ENCODE measurements at places on chromosomes 5 and 9.

DNA sequence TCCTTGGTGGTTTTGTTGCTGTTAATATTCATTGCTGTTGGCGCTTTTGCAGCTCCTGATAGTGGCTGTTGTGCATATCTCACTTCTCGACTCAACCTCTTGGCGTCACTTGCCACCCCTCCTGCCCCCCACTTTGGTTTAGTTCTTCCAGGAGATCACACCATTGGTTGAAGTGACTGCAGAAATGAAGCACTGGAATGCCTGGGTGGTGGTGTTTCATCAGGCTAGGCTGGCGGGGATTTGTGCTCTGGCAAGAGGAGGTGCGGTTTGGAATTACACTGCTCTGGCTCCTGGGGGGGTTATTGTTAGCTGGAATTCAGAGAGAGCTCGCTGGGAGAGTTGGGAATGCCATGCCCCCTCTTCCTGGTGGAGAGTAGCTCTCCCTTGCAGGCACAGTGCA, 11.5 kb downstream of the PRRC2B start:
- DNase-seq, result peak; percentile 48

DNA sequence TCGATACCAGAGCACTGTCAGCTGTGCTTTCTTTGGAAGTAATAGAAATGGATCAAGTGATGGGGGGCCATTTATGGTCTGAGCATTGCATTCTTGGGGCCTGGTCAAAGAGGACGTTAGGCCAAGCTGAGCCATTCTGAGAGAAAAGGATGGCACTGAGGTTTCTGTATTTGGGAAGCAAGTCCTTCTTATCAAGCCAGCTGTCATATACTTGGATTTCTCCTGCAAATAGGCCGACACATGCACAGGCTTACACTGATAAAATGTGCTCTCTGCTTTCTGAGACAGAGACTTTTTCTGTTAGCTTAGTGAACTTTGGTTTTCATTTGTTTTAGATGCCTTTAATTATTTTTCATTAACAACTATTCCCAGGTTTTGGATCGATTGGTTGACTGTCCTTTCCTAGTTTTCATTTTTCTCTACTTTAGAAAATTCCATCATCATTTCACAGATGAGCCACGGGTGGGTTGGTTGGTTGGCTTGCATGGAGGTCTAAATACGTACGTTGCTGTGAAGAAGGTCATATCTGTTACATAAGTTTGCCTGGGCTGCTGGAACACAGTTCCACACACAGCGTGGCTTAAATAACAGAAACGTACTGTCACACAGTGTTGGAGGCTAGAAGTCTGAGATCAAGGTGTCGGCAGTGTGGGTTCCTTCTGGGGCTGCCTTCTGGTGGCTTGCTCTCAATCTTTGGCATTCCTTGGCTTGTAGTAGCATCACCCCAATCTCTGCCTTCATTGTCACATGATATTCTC, 20.3 kb downstream of the TMOD1 start:
- no peak for DNase-seq

GRCh38 chr9:34589636-34590380, at the start of gene CNTFR:
CNTFR (minus strand) TSS chr9:34589724; CDS start chr9:34568981, 20,743 bp downstream.
- DNase-seq, result no peak

DNA sequence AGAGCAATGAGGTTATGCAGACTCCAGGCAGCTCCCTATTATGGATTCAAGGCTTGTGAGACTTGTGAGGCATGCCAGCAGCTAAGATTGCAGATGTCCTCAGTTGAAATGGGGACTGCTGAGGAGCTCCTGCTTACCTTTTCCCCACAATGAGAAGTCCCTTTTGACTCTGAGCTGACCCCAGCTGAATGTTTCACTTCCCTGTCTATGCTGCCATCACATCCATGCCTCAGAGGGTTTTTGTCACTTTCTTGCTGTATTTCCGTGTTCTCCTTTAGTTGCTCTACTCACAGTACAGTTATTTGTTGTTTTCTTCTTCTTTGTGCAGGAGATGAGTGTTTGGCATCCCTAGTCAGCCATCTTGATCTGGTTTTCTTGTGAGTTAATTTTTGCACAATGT, 18.8 kb upstream of the OR2S2 start:
- DNase-seq, result no peak

DNA sequence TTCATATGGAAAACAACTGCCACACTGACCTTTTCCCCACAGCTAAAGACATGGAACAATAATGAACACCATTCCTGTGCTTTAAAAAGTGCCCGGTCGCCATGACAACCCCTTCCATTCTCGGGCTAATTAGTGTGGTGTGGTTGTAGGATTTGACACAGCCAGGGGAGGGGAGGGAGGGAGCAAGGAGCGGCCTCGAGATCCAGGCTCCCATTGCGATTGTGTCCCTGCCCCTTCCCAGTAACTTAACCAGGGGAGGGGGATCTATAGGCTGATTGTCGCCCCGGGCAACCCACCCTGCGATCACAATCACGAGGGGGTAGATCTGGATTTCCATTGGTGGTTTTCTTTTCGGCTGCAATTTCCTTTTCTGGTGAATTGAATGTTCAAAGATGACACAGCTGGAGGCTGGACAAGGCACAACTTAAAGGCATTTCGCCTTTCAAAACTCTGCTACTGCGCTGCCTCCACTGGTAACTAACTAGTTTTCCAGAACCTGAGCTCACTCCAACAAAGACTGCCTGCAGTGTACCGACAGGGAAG, 96.7 kb upstream of the RETREG1 start:
- DNase-seq, result peak; percentile 65

- peak; percentile 36 for DNase-seq
Observed at GRCh38 chr5:172059661-172060100, 53.2 kb upstream of the FBXW11 start.

- no peak for DNase-seq
Observed at GRCh38 chr5:69188811-69189161, 597 bp upstream of the CENPH start.

- no peak for DNase-seq
Observed at GRCh38 chr9:114410910-114411309, 23.1 kb upstream of the AKNA start.

GRCh38 chr5:54254482-54255198, 55.7 kb downstream of the ARL15 start:
- DNase-seq, result peak; percentile 33

DNA sequence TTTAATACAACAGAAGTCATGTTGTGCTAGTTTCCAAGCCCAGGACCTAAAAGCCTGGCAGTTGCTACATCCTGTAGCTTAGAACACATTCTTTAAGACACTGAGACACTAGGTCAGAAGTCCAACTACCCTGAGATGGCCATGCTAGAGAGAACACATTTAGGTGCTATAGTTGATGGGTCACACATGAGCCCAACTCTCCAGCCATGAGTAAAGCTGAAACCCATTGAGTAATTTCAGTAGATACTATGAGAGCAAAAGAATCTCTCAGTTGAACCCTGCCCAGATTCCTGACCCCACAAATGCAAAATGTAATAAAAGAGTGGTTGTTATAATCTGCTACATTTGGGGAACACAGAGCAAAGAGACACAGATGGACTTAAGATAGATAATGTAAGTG, 164.4 kb downstream of the SEMA5A start:
- DNase-seq, result no peak
